ENCODE measurements at places on chromosomes 16 and 17.

- no peak for DNase-seq
These were observed 24.9 kb upstream of the DBNDD1 start for GRCh38 chr16:90044111-90044551.

DNA sequence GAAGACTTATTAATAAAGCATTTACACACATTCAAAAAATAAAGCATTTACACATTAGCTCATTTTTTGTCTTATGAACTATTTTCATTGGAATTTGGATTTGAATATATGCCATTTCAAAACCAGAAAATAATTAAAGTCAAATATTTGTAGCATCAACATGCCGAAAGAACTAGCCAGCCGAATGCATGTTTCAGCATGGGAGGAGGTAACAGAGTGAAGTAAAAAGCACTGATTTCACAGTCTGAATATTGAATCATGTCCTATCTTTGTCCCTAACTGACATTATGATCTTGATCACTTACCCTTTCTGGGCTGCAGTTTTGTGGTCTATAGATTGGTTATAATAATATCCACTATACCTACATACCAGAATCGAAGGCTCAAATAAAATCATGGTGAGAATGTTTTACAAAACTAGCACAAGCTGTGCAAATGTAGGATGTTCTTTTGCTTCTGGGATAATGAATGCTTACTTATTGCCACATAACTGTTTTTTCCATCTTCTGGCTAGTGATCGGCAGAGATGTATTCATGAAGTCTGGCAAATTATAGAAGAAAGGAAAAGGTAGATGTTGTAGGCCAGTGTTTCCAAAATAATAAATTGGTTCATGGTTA lies 84.7 kb downstream of the TUBD1 start:
- DNase-seq: no peak

- no peak for DNase-seq
These were observed 1404.1 kb downstream of the CDH11 start for GRCh38 chr16:63717806-63718205.

DNA sequence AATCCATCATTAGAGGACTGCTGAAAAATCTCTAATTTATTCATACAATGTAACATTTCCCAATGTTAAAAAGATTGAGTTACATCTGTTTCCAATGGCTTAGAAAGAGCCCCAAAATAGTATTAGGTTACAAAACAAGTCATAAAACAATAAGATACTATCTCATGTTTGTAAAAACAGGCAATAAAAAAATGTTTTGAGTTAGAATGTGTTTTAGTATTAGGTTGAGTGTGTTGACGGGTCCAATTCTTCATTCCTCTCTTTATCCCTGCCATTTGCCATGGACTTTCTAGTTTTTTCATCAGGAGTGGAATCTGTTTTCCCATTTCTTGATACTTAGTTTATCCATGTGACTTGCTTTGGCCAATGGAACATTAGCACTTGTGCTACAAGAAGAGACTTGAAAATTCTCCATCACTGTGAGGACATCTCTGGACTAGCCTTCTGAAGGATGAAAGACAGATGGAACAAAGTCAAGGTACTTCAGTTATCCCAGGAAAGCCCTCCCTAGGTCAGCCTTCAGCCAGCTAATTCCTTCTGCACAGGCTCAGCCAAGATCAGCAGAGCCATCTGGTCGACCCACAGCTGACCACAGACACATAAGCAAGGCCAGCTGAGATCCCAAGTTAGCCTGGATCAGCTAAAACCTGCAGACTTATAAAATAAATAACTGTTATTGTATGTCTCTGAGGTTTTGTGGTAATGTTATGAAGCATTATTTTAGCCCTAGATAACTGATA lies 83.3 kb downstream of the HS3ST3A1 start:
- DNase-seq: no peak

Measured in esophagus squamous epithelium (tissue), 5 donors.